Ovary (tissue), 10 donors: ENCODE measurements at places on chromosomes 2 and 18. TPM values are rescaled to one million over a fixed set of nuclear protein-coding genes. Genes with fewer than 3 reads are reported as not detected.

KANSL1L gene
- total RNA-seq, result 43.6 TPM

DPP10 gene
- total RNA-seq, result not detected

CHST10 gene
- 23.6 TPM for total RNA-seq

MEP1B gene
- total RNA-seq, result not detected

RNF125 gene
- 4.9 TPM for total RNA-seq

LOXL3 gene
- total RNA-seq, result 5.9 TPM

BAZ2B gene
- 107 TPM for total RNA-seq

TSGA10 gene
- 9.1 TPM for total RNA-seq

RGPD4 gene
- 0.20 TPM for total RNA-seq

NAB1 gene
- total RNA-seq, result 53.7 TPM

COX7A2L gene
- 130 TPM for total RNA-seq

PRSS56 gene
- 0.35 TPM for total RNA-seq

NTSR2 gene
- 0.97 TPM for total RNA-seq

TMEM169 gene
- total RNA-seq, result 0.25 TPM

CAPN14 gene
- total RNA-seq, result 0.05 TPM

G6PC2 gene
- not detected for total RNA-seq

TMEM150A gene
- total RNA-seq, result 22.3 TPM
